ENCODE measurements at places on chromosomes 1 and 21. TPM values are rescaled to one million over a fixed set of nuclear protein-coding genes. Genes with fewer than 3 reads are reported as not detected.

Gene SPATC1L
- 0.31 TPM for total RNA-seq

Gene CD101
- total RNA-seq = 0.12 TPM

Gene PM20D1
- total RNA-seq = not detected

Gene HENMT1
- not detected for total RNA-seq

Gene SLC44A5
- 1.6 TPM for total RNA-seq

Gene OLIG2
- total RNA-seq = 1.7 TPM

Gene B3GALT5
- total RNA-seq = 0.33 TPM

Gene S100A7A
- total RNA-seq = not detected

Gene TADA1
- total RNA-seq = 16.3 TPM

Gene PKP1
- total RNA-seq = not detected

Gene GPR37L1
- 0.02 TPM for total RNA-seq

Gene ZDHHC18
- 13.8 TPM for total RNA-seq

Gene RAB3B
- 0.43 TPM for total RNA-seq

Gene AUNIP
- 12.4 TPM for total RNA-seq

Gene ITGB2
- total RNA-seq = 1.9 TPM

Gene CYP4Z1
- total RNA-seq = not detected

Gene TMPRSS3
- 3.2 TPM for total RNA-seq

Gene TDRD5
- not detected for total RNA-seq

Gene IGSF5
- total RNA-seq = 0.04 TPM

Gene IVL
- total RNA-seq = not detected

Gene CRYZ
- 49.8 TPM for total RNA-seq

Gene FCRL4
- total RNA-seq = not detected

Gene SPRR3
- not detected for total RNA-seq

Gene NTRK1
- 0.10 TPM for total RNA-seq

Gene CTTNBP2NL
- total RNA-seq = 5.0 TPM

Gene VPS26C
- 63.6 TPM for total RNA-seq

Gene OR6K3
- total RNA-seq = not detected

Gene DMBX1
- total RNA-seq = 0.37 TPM

Gene SCP2
- total RNA-seq = 252 TPM

Gene ATP1A2
- not detected for total RNA-seq

Gene NUAK2
- 0.92 TPM for total RNA-seq

Gene DFFB
- 5.8 TPM for total RNA-seq

Gene TDRD10
- total RNA-seq = not detected

Gene ACOT7
- total RNA-seq = 56.0 TPM

Gene C4BPA
- total RNA-seq = not detected

Gene LMOD1
- total RNA-seq = not detected

Gene MX1
- 39.6 TPM for total RNA-seq

Gene SPATA45
- 0.75 TPM for total RNA-seq

Gene KLF17
- not detected for total RNA-seq

Gene GSTM5
- total RNA-seq = not detected

Gene LGR6
- total RNA-seq = 0.29 TPM

Gene PDE9A
- total RNA-seq = 6.4 TPM

Gene IL23R
- not detected for total RNA-seq

Gene IARS2
- 95.4 TPM for total RNA-seq

All from H4 (cell line).